ENCODE measurements at places on chromosomes 3 and 15.

DNA sequence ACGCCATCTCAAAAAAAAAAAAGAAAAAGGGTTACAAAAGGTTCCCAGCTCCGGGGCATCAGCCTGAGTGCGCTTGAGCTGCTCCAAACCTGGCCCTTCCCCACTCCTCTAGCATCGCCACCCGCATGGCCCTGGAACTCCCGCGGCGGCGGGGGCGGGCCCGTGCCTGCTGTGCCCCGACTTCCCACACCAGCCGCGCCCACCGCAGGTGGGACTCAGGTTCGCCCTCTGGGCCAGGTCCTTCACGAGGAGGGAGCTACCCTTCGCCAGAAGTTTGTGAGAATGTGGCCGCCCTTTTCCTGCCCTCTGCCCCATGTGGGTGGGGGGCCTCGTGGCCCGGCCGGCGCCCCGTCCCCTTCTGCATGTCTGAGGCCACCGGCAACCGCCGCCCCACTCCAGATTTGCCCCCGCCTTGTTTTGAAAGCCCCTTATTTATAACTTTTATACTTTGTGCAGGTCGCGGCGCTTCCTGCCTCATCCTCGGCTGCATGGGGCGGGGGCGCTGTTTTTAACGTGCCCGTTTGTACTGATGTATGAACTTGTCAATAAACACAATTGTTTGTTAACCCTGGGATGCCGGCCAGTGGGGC is 507 bp upstream of the JMJD7 start:
- peak; percentile 91 for DNase-seq

DNA sequence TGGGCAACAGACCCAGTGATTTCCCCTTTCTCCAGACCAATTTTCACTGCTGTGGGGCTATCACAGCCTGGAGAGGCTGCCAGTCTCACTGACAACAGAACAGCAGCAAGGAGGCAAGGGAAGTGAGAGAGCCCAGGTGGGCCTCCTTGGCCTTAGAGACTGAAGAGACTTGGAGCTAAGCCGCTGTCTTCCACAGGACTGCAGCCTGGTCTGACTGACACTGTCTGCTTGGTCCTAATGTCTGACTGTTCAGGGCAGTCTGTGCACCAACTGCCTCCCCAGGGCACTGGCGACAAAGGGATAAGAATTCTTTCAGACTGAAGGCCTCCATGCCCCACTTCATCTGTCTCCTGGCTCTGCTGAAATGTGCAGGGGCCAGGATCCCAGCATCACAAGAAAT is 11.5 kb downstream of the POMGNT2 start:
- DNase-seq = no peak

- DNase-seq = peak; percentile 23
Measured at GRCh38 chr3:138440121-138440521, 5.7 kb downstream of the ESYT3 start.

DNA sequence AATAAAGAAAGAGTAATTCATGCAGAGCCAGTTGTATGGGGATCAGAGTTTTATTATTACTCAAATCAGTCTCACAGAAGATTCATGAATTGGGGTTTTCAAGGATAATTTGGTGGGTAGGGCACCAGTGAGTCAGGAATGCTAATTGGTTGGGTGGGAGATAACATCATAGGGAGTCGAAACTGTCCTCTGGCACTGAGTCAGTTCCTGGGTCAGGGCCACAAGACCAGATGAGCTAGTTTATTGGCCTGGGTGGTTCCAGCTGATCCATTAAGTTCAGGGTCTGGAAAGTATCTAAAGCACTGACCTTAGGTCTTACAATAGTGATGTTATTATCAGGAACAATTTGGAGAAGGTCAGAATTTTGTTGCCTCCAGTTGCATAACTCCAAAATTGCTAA is 998.6 kb upstream of the EPHA6 start:
- DNase-seq = no peak

DNA sequence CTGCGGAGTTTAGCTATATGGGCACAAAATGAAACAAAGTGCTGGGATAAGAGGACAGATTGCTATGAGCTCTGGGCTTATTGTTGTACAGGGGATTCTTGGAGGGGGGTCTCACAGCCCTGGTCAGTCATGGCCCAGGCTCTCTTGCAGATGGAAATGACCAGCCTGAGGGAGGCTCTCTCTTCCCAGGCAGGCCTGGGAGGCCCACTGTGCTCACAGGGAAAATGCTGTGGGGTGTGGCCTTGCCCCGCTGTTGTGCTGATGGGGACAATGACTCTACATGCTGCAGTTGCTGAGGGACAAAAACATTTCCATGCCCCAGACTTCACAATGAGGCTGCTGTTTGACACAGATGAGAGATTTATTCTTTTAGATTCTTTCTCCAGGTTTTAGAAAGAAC is 202.2 kb downstream of the KLF13 start:
- DNase-seq = no peak

DNA sequence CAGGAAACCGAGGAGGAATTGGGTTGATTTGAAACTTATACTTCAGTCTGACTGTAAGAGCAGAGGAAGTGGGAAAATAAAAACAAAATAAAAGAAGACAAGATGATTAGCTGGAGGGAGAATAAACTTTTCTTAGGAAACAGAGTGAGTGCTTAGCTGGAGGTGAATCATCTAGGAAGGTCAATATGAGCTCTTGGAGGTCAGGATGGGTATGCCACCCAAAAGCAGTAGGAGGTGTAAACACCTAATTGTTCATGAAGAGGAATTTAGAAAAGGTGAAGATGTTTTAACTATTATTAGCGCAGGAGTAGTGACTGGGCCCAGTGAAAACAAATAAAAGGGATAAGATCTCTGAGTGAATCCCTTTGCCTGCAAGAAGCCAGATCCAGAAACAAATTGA is 39.9 kb upstream of the ARL14 start:
- no peak for DNase-seq

DNA sequence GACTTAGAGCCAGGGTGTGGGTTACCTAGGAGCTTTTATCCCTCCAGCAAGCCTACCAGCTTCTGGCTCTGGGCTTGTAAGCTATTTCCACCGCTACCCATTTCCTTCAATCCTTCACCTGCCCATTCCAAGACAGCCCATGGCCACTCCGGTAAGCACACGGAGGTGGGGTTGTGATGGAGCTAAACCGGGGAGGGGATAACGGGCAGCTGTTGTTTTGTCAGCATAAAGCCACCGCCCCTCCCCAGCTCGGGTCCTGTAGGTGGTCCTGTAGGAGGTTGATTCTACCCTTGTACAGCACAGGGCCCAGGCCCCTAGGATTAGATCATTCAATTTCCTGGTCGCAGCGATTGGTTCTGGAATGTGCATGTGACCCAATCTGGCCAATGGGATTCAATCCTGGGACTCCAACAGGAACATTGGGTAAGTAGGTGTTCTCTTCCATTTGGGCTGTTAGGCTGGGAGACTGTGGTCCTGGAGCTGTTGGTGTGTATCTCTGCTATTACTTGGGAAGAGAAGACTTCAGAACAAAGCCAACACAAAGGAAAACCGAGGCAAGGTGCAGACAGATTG is 150.6 kb downstream of the RAB11A start:
- DNase-seq = peak; percentile 69

DNA sequence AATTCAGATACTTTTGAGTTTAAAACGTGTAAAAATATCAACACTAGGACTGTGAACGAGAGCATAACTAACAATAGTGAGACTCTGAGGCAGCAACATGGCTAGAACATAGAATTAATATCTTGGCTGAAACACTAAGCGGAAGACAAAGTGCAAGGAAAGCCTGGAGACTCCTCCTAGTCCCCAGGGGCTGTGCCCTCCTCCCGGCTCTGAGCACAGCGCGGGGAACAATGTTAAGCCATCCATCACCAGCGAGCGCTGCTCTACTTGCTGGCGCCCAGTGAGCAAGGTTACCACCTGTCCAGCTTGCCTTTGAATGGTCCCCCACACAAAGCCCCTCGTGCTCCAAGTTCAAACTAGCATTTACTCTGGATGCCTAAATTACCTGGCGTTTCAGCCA is 436.9 kb downstream of the FOXP1 start:
- no peak for DNase-seq

DNA sequence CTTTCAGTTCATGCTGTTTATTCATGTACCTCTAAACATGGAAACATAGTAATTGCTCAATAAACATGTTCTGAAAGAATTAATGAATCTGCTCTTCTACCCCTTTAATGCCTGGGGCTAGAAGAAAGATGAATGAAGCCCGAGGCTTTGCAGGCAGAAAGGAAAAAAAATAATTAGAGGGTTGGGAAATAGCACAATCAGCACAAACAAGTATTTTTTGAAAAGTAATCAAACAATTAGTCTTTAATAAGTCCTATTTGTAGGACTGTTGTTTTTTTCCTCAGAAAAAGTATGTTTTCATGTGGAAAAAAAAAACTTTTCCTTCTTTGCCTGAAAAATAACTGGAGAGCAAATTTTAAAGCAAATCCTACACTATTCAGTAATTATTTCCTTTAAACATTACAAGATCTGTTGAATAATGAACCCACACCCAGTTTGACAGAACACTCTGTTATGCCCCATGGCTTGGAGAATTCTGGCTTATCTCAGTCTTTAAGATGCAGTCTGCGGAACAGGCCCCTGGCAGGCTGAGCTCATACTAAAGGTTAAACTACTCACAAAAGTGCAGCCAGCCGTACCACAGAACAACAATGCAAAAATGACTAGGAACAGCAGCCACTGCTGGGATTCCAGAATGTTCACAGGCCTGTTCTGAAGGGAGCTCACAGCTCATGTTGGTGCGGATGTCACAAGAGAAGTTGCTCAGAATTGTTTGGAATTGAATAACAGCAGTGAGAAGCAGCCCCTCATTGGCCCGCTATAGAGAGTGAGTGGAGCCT is 79.2 kb downstream of the ABI3BP start:
- no peak for DNase-seq

GRCh38 chr15:75680007-75680789 is 32.5 kb downstream of the CSPG4 start:
- DNase-seq = peak; percentile 90

DNA sequence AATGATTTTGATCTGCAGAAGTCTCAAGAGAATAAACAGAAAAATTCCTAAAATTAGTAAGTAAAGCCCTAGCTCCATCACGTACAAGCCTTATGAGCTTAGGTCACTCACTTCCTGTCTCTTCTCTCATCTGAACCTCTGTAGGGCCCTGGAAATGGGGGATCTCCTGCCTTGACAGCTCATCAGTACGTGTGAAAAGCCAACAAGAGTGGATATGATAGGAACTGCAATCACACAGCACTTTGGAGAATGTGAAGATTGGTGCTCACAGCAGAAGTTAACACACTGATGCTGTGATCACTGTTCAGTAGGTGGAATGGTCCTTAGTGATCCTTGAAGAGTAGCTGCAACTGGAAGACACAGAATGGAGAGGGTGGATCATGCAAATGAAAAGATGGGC is 27.8 kb upstream of the ALDH1L1 start:
- no peak for DNase-seq

GRCh38 chr15:72382146-72382545 is 6.3 kb upstream of the HEXA start:
- DNase-seq = no peak

- DNase-seq = no peak
Measured at GRCh38 chr3:159605101-159605500, 383.5 kb upstream of the IL12A start.

DNA sequence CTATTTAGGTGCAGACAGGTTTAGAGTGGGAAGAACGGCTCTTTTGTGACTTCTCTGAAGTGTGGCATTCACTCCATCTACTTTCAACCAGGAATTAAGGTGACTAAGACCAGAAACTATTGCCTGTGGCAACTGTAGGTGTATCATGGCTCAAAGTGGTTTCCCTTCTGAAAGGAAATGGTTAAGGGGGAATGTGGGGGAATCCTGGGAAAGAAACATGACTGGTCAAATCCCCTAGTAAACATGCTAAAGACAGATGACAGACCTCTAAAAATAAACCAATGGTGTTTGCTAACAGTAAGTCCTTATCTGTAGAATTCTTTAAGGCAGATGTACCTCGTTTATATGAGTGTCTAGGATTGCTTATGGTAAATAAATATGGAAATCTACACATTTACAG is 56.9 kb downstream of the MEGF11 start:
- no peak for DNase-seq

- no peak for DNase-seq
Measured at GRCh38 chr15:96115642-96116041, 214.9 kb upstream of the NR2F2 start.

- no peak for DNase-seq
Measured at GRCh38 chr3:84277562-84278224, 681.1 kb upstream of the CADM2 start.

DNA sequence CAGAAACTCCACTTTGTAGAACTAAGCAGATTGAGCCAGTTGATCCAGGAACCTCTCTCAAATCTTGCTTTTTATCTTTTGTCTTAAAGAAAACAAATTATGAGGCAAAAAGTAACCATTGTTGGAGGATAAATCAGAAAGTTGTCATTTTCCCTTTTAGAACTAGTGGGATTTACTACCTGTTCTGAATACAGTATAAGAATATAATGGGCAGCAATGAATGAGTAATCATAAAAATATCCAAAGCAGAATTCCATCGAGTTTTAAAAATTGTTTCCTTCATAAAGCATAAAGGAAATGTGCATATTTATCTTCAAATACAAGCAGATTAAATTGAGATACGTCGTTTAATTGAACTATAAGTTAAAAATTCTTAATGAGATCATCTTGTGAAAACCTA is 15.9 kb upstream of the ANO10 start:
- DNase-seq = no peak

- no peak for DNase-seq
Measured at GRCh38 chr3:171135549-171135948, 109.0 kb upstream of the SLC2A2 start.

DNA sequence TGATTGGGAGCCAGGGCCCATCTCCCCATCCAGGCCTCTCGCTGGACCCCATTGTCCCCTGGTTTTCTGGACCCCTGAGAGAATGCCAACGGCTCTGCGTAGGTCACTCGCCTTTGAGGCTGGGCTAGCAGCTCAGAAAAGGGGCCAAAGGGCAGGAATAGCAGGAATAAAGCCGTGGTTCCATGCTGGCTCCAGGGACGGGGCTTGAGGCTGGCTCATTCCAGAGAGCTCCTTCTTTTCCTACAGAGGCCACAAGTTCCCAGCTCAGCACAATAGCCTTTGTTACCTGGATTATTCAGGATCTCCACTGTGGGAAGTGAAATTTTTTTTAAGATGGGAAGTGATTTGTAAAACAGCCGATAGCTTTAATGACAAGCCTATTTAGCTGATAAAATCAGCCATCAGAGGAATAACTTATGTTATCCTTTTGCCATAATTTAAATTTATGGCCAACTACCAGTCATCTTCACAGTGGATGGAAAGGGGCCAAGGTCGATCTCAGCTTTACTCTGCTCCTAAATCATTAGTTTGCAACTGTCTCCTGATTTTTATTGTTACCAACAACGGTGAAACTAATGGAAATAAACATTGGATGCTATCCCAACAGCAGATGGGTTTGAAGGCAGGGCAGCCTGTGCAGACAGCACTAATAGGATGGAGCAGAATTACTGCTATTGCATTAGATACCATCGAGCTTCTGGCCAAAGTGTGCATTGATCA is 124.3 kb downstream of the TMEM266 start:
- DNase-seq = no peak
